Activated T-cell treated with anti-CD3 and anti-CD28 coated beads, Interleukin-2, amount 50 U/mL, for 72 hours (primary cell): ENCODE measurements at places on chromosomes 4 and X. TPM values are rescaled to one million over a fixed set of nuclear protein-coding genes. Genes with fewer than 3 reads are reported as not detected.

Gene CCKAR
- total RNA-seq, result not detected

- H3K4me3 ChIP-seq, result no peak overlapping the region
- H3K36me3 ChIP-seq, result peaks cover 2% of the 10 kb centered on the region
- peaks cover 21% of the 10 kb centered on the region for H3K4me1 ChIP-seq
- peaks cover 75% of the 10 kb centered on the region for H3K27me3 ChIP-seq
- no peak overlapping the region for H3K27ac ChIP-seq
- DNase-seq, result no peak
These were observed 3.9 kb upstream of the NKX6-1 start for GRCh38 chr4:84502955-84503373.

DNA sequence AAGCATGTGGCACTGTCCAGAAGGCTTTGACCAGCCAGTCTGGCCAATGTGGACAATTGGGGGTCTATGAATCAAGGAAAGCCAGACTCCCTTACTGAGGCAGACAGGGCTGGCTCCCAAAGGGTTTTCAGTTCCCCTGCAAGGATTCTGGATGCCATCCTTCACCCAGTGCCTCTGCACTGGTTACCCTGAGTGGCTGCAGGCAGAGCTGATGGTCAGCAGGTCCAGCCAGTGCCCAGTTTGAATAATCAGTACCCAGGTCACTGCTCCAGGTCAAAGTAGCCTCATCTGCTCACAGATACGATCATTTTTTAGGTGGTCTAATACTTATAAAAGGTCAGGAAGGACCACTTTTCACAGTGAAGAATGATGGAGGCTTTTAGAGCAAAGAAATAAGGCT, 52.2 kb upstream of the MAMLD1 start:
- H3K27me3 ChIP-seq, result peaks cover 11% of the 10 kb centered on the region
- no peak overlapping the region for H3K27ac ChIP-seq
- DNase-seq, result no peak
- H3K4me1 ChIP-seq, result no peaks in the 10 kb centered on the region
- no peaks in the 10 kb centered on the region for H3K36me3 ChIP-seq

DNA sequence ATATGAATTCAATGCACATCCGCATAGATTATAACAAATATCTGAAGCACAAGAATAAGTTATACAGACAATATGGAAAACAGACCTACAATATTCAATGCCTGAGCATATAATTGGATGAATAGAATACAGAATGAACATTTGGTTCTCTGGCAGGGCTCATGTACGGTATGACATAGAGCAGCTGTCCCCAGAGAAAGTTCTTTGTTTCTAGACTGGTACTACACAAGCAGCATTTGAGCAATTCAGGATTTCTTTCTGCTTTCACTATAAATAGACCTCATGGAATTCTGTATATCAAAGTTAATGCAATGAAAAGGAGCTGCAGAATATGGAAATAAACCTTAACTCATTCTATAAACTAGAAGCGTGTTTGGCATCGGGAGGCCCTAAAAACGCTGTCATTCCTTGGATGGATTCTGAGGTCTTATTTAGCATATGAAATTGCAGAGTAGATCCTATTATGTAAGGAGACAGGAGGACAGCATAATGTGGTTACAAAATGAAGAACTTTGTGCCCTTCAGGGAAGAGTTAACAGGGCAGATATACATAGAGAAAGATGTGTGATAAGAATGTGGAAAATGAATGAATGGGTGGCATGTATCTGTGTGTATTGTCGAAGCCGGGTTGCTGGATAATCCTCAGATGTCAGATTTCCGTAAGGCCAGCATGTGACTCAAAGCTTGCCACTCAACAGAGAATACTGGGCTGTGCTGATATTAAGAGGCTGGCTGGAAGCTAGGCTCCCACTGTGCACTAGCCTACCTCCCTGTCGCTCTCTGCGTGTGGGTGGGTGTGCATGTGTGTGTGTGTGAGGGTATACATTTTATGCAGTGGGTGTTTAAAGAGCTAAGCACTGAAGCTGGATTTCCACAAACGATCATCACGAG, 103.3 kb upstream of the SLC4A4 start:
- H3K27me3 ChIP-seq, result no peaks in the 10 kb centered on the region
- no peaks in the 10 kb centered on the region for H3K36me3 ChIP-seq
- no peak for DNase-seq
- no peak overlapping the region for H3K27ac ChIP-seq
- H3K4me3 ChIP-seq, result no peak overlapping the region
- H3K4me1 ChIP-seq, result no peaks in the 10 kb centered on the region

Gene TLR1
- 3.2 TPM for total RNA-seq

DNA sequence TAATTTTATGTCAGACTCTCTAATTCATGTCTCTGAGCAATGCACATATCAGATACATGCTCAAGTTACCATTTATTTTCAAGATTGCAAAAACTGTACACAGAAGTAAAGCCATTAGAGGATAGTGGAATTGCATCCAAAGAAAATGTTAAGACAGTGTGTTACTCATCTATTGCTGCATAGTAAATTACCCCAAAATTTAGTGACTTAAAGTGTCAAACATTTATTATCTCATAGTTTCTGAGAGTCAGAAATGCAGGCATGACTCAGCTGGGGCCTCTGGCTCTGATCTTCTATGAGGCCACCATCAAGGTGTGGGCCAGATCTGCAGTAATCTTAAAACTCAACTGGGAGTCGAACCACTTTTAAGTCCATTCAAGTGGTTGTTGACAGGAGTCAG, 275.2 kb downstream of the QDPR start:
- no peak overlapping the region for H3K4me3 ChIP-seq
- no peaks in the 10 kb centered on the region for H3K36me3 ChIP-seq
- H3K27ac ChIP-seq, result no peak overlapping the region
- no peaks in the 10 kb centered on the region for H3K4me1 ChIP-seq
- no peak for DNase-seq
- no peaks in the 10 kb centered on the region for H3K27me3 ChIP-seq

GRCh38 chr4:124945422-124945821, 232.9 kb upstream of the ANKRD50 start:
- no peaks in the 10 kb centered on the region for H3K36me3 ChIP-seq
- H3K27ac ChIP-seq, result no peak overlapping the region
- H3K4me1 ChIP-seq, result no peaks in the 10 kb centered on the region
- DNase-seq, result no peak
- H3K4me3 ChIP-seq, result no peak overlapping the region

GRCh38 chr4:48223633-48224295, 45.9 kb downstream of the TEC start:
- no peak for DNase-seq
- no peak overlapping the region for H3K27ac ChIP-seq
- no peaks in the 10 kb centered on the region for H3K4me1 ChIP-seq
- no peak overlapping the region for H3K4me3 ChIP-seq

GRCh38 chrX:47218920-47219815, 687 bp downstream of the CDK16 start:
- peak overlapping the region; percentile 96 for H3K4me3 ChIP-seq
- peak; percentile 63 for DNase-seq
- H3K27ac ChIP-seq, result peak overlapping the region; percentile 95
- H3K4me1 ChIP-seq, result peaks cover 62% of the 10 kb centered on the region
- peaks cover 38% of the 10 kb centered on the region for H3K36me3 ChIP-seq

Gene RTL3
- not detected for total RNA-seq

- H3K4me1 ChIP-seq, result peaks cover 17% of the 10 kb centered on the region
- no peak overlapping the region for H3K4me3 ChIP-seq
- H3K27me3 ChIP-seq, result no peaks in the 10 kb centered on the region
- no peaks in the 10 kb centered on the region for H3K36me3 ChIP-seq
- H3K27ac ChIP-seq, result no peak overlapping the region
- DNase-seq, result peak; percentile 6
These were observed 381.0 kb downstream of the UNC5C start for GRCh38 chr4:95167805-95168204.
